ENCODE measurements at places on chromosomes 12 and 14.
A peak's percentile ranks its signal among the peaks of the same experiment; 100 is the strongest.

- DNase-seq = no peak
These were observed 14.6 kb downstream of the MGAT4C start for GRCh38 chr12:86241600-86241999.

DNA sequence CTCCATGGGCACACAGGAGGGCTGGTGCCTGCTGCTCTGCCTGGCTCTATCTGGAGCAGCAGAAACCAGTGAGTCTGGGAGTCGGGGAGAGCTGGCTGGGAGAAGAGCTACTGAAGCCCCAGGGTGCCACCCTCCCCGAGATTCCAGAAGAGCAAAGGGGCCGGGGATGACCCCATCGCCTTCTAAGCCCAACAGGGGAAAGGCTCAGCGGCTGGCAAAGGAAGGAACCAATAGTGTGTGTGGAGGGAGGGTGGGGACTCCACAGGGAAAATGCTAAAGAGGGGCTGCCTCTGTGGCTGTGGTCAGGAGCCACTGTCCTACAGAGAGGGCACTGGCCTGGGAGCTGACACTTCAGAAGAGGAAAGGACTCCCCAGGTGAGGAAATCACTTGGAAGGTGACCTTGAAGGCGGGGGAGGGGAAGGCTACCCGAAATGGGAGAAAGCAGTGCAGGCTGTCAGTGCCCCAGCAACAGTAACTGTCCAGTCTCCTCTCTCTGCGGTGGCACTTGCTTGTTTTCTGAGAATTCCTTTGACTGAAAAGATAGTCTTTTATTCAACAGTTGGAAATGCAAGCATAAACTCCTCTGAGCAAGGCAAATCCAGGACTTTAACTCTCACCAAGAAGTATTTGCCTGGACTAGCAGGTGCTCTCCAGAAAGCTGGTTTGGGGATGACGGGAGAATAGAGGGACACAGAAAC lies 552 bp downstream of the TAPBPL start:
- no peak for DNase-seq

DNA sequence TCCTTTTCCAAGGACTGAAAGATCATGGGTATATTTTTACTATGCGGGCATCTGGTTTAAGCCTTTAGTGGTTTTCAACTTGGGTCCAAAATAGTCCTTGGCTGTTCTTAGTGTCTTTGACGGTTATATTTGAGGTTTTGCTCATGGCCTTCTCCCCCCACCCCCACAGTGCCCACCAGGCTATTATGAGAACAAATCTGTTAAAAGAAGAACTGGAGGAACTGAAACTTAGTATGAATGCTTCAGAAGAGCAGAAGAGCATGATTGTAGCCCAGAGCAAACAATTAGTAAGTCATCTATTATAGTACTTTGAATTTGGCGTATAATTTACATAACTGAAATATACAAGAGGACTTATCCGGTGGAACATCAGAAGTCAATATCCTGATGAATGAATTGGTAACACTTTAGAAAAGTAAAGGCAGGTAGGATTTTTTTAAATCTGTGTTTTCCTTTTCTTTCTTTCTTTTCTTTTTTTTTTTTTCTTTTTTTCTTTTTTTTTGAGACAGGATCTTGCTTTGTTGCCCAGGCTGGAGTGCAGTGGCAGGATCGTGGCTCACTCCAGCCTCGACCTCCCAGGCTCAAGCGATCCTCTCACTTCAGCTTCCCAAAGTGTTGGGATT lies 71.8 kb upstream of the BCAT1 start:
- no peak for DNase-seq

GRCh38 chr14:100321473-100322137 lies 1.5 kb upstream of the SLC25A47 start:
- DNase-seq = no peak

- no peak for DNase-seq
These were observed 36.8 kb upstream of the GPR68 start for GRCh38 chr14:91281346-91281745.

DNA sequence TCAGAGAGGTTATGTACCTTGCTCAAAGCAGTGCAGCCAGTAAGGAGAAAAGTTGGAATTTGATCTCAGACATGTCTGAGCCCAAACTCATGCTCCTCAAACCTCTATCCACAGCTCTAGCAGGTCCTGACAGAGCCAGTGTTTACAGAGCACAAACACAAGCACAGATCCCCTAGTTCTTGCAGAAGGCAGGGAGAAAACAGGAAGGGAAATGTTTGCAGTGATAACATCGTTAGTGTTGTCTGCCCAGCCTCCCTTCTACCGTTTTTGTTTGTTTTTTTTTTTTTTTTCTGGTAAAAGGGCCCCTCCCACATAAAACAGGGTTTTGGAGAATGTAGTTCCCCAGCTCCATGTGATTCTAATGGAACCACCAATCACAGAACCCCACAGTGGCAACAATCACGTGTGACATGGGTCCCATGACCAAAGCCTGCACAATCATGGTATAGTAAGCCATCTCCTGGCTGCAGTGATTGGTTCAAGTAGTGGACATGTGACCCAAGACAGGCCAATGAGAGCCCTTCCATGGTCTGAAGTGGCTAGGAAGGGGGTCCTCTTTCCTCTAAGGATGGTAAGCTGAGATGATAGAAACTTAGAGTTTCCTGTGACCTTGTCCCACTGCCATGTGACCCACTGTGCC lies 513.4 kb downstream of the MED13L start:
- no peak for DNase-seq

GRCh38 chr12:95143621-95144205 lies 70.3 kb upstream of the NR2C1 start:
- no peak for DNase-seq

GRCh38 chr14:65286443-65286842 lies 126.1 kb upstream of the FUT8 start:
- DNase-seq = peak; percentile 2

DNA sequence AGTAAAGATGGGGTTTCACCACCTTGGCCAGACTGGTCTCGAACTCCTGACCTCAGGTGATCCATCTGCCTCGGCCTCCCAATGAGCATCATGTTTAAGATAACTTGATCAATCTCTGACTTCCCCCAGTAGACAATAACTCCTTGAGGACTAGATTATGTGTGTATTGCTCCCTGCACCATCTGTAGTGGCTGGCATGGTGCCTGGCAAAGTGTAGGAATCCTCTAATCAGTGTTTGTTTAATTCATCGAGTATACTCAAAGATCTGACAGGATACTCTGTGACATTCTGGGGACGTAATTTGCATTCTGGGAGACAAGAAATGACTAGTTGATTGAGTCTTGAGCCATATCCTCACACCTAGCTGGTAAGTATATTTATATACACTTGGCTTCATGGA lies 873.5 kb upstream of the TMEM132C start:
- no peak for DNase-seq

GRCh38 chr12:10749700-10750384 lies 26.7 kb upstream of the YBX3 start:
- peak; percentile 14 for DNase-seq

- no peak for DNase-seq
These were observed 37.3 kb upstream of the EML1 start for GRCh38 chr14:99755629-99756603.

DNA sequence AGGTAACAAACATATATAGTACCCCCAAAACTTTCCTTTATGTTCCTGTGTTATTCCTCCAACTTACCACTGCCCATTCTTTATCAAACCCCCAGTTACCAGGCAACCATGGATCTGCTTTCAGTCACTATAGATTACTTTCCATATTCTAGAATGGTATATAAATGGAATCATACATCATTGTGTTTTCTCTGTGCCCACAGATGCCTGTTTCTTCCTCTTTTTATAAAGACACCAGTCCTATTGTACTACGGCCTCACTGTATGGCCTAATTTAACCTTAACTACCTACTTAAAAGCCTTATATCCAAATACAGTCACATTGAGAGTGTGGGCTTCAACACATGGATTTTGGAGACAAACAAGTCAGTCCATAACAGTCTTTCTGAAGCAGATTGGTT lies 2.6 kb downstream of the TAS2R14 start:
- DNase-seq = no peak

DNA sequence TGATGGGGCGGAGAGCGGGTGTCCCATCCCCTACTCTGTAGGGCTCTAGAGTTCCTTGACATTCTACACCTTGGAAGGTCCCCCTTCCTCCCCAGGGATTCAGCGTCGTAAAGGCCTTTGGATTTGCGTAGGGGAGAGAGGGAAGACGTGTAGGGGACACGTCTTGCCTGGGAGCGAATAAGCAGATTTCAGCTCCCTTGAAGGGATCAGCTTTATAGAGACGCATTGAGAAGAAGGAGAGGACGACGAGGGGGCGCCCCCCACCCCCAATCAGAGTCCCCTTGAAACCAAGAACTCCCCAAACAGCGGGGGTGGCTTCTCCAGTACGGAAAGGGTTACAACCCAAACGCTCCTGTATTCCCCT lies 324 bp downstream of the CALCOCO1 start:
- no peak for DNase-seq

DNA sequence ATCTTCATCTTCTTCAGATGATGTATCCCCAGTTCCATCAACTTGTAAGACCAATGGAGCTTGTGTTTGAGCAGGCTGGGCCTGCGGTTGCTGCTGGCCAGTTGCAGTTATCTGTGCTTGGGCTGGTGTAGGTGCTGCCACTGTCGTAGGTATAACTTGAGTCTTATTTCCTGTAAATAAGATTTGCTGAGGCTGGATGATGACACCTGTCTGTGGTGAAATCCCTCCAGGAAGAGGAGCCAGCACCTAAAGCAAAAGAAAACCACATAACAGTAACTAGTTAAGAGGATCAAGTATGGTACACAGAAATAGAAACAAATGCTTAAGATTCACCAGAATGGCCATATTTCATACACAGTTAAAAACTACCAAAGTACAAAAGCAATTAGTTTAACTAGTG lies 28.2 kb downstream of the GTF2A1 start:
- no peak for DNase-seq

GRCh38 chr12:106954462-106955376 lies 988 bp upstream of the TMEM263 start:
- DNase-seq = peak; percentile 24

GRCh38 chr12:112314981-112315380 lies 67.2 kb downstream of the HECTD4 start:
- no peak for DNase-seq

GRCh38 chr12:120466560-120467315 lies 2.8 kb downstream of the SRSF9 start:
- DNase-seq = peak; percentile 30

DNA sequence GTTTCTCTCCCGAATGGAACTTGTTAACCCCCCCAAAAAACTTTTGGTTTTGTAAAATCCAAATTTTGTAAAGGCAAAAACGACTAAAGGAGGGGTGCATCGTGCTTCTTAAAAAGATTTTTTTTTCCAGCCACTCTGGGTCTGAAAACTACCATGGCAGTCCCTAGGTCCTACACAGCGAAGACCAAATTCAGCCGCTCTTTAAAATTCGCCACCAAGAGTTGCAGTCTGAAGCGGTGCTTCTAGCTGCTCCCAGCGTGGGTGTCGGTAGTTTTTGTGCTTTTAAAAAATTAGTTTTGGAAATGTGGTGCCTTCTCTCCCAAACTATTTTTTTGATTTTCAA lies 873 bp upstream of the GSC start:
- DNase-seq = no peak

GRCh38 chr14:22510527-22511110 lies 78.4 kb downstream of the DAD1 start:
- no peak for DNase-seq

DNA sequence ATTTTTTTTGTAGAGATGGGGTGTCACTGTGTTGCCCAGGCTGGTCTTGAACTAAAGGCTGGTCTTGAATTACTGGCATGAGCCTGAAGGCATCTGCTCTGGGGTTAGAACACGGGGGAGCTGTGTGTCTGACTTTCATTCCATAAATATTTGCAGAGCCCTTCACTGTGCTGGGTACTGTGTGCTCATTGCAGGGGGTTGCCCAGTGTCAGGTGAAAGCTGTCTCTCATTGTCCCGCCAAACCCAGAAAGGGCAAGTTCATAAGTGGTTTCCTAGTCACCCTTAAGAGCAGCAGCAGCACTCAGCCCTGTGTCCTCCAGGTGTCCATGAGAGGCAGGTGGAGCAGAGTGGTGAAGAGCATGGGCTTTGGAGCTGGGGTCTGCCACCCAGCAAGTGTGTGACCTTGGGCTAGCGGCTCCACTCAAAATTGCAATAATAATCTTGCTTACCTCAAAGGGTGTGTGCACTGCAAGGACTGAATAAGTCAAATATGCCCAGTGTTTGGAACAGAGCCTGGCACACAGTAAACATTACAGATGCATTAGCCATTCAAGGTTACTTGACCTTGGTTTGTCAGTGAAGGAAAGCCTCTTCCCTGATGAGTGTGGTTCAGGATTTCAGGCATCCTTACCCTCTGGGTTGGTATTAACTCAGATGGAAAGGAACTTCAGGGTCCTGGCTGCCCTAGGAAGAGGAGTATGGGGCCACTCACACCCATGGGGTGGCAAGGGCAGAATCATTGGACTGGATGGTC lies 4.4 kb upstream of the SMIM41 start:
- DNase-seq = no peak

GRCh38 chr12:116980083-116980482 lies 69.3 kb downstream of the FBXW8 start:
- DNase-seq = no peak

- DNase-seq = peak; percentile 76
These were observed 12.9 kb upstream of the CALM1 start for GRCh38 chr14:90383731-90384542.

- DNase-seq = no peak
These were observed 162.6 kb upstream of the PLEKHG7 start for GRCh38 chr12:92539976-92540781.

DNA sequence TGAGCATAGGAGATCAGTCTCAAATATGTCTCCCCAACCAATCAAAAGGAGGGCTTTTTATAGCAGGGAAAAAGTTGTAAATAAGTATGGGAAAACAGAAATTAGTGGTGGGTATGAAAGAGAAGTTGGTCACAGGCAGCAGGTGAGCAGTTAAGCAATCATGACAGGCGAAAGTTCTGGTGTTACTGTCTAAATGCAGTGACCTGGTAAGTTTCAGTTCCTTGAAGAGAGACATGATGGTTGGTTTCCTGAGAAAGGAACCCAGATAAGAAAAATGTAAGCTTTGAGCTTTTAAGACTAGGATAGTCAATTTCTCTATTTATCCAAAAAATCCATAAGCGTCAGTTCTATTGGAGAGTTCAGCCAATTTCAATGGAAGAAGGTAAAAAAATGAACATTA lies 466.2 kb upstream of the FLRT2 start:
- DNase-seq = no peak

GRCh38 chr12:98741556-98742265 lies 96.6 kb downstream of the APAF1 start:
- no peak for DNase-seq

DNA sequence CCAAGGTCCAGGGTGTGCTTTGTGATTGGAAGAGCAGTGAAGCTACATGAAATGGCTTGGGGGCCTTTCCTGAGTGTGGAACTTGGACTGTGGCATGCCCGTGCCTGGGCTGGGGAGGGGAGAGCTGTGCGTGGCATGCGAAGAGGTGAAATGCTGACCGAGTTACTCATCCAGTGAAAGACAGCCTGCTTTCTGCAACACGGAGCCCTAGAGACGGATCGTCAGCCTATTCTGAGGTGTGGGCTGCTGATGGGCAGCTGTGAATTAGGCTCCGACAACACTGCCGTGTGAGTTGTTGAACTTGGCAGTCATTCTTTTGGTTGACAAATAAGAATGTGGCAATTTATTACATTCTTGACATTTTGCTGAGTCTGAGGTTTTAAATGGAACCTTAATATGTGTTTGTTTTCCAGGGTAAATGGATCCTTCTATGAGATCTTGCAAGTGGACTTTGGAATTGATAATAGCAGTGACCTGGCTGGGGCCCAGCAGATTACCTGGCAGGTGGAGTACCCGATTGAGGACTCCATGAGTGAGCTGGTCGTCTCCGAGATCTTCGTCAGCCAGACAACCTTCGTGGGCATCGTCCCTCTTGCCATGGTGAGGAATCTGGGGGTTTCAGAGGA lies 453.9 kb downstream of the AACS start:
- DNase-seq = no peak

All from COR-L47 (cell line).